ENCODE measurements at places on chromosomes 5 and 9.

DNA sequence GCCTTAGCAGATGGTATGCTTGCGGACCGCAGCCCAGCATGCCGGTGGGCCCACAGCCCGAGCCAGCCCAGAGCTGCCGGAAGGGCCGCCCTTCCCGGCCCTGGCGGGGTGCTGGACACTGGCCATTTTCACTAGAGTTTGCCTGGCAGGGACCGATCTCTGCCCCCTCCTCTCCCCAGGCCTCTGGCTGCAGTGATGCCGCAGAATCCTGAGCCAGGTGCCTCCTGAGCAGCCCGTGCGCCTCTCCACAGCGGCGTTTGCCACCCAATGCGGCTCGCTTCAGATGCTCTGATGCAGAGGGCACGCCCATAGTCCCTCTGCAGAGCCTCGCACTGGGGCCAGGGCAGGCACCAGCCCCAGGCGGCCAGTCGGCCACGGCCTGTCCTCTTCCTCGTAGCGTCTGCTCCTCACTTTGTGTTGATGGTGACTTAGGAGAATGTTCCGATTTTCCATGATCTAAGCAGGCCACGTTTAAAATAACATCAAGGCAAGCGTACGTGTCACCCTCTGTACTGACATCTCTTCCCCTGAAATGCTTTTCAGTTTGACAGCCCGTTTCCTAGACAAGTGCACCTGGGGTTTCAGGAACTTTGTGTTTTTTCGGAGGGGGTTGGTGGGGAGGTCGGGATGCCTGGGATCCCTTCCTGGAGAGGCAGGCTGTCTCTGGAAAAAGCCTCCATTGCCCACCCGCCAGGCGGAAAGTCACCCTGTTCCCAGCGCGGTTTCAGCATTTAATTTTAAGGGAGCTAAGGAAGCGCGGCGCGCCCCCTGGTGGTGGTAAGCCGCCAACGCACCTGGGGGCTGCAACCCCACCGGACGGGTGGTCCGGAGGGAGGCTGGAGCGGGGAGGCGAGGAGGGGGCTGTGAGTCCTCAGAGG is 29.8 kb upstream of the HMCN2 start:
- DNase-seq, result peak; percentile 91

- no peak for DNase-seq
Observed at GRCh38 chr5:168848569-168848968, 269.4 kb upstream of the PANK3 start.

GRCh38 chr9:89010526-89011111 is 19.4 kb downstream of the S1PR3 start:
- no peak for DNase-seq

DNA sequence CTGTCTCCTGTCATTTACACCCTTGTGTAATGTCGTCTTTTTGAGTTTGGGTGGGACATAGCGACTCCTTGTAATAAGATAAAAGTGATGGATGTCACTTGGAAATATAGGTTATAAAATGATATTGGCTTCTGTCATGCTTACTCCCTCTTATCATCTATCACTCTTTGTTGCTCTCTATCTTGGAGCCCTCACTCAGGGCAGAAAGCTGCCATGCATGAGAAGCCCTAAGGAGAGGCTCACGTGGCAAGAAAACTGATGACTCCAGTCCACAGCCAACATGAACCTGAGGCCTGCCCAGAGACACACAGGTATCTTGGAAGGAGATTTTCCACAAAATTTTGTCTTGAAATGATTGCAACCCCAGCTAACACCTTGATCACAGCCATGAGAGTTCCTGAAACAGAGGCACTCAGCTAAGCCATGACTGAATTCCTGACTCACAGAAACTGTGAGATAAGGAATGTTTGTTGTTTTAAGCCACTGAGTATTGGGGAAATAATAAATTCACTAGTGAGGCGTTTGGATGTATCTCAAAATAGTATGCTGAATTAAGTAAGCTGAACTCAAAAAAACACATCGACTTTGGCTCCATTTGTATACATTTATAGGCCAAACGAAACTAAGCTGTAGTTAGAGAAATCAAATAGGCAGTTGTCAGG is 216.7 kb downstream of the CDH18 start:
- DNase-seq, result no peak

DNA sequence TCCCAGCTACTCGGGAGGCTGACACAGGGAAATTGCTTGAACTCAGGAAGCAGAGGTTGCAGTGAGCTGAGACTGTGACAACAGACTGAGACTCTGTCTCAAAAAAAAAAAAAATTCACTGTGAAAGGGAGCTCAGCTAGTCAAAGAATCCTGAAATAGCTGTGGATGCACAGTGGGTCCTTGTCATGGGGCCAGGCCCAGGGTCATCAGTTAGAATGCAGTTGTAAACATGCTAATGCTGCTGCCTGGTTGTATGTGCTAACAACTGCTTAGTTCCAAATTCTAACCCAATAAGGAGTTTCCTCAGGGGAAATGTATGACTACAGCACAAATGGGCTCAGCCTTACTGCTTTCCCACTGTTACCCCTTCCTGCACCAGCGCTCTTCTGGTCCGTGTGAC is 84.0 kb downstream of the PALM2AKAP2 start:
- no peak for DNase-seq

- DNase-seq, result no peak
Observed at GRCh38 chr5:132865668-132866341, 464 bp downstream of the GDF9 start.

DNA sequence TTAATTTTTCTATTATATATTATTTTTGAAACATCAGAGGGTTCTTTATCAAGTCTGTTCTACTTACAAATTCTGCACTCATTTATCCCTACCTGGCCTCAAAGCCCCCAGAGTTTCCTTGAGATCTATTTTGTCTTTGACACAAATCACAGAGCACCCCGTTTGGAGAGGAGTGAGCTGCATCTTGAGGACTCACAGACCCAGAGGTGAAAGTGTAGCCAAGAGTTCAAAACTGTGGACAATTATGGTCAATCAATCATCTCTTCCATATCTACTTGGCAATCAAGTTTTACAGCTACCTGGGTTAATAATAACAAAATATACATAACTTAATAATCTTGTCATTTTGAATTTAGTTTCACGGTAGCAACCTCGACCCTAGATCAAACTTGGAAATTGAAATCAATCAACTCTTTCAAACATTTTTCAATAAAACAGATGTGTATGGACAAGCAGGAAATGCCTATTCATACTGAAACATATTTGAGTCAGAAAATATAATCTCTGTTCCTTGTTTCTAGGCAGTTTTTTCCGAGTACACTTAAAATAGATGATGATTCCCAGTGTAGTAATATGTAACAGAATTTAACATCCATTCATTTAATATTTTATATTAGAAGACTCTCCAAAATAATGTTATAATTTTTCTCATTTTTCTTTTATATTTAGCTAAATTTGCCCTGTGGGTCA is 13.7 kb upstream of the SYK start:
- no peak for DNase-seq

DNA sequence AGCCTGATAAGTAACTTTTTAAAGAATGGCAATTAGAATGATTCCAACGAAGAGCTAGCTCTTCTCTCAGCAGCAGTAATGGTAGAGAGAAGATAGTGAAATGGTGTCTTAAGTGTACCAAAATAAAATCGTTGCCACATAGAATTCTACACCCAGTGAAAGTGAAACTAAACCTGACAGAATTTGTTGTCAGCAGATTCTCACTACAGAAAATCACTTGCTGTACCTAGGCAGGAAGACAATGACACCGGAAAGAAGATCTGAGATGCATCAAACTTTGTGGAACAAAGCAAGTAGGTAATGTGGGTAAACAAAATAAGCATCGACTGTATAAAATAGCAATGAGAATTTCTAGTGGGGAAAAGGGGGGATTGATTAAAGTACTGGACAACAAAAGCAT is 20.7 kb upstream of the EBF1 start:
- DNase-seq, result peak; percentile 77

DNA sequence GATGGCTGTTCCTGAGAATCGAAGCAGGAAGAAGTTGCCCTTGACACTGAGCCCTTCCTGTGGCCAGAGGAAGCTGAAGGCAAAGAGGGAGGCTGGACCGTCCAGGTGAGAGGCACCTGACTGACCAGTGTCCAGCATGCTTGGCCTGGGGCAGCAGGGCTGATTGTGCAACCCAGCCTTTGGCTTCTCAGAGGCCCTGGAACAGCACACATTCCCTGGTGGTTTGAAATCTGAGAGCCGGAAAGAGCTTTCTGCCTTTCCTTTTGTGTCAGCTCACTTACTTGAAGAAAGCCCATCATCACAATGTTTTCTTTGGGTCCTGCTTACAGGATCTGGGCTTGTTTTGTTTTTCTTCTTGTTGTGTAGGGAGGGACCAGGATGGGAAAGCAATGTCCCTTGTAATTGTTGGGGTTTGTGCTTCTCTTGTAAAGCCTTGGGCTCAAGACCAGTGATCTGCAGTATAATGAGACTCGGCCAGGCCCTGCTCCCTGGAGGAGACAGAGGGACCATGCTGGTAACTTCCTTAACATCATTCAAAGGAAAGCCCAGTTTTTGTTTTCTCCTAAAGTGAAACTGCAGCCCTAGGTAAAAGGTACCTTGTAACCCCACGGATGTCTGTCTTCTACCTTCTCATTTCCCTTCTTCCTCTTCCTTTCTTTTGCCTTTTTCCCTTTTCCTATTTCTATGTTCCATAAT is 213.7 kb downstream of the NXNL2 start:
- DNase-seq, result peak; percentile 21

GRCh38 chr5:342501-343460 is 21.3 kb downstream of the AHRR start:
- no peak for DNase-seq

- DNase-seq, result no peak
Observed at GRCh38 chr9:2427120-2427891, 194.3 kb upstream of the VLDLR start.

- peak; percentile 76 for DNase-seq
Observed at GRCh38 chr5:139690064-139690802, 42.1 kb downstream of the CXXC5 start.

GRCh38 chr9:113854310-113854709 is 21.8 kb upstream of the ZNF618 start:
- DNase-seq, result no peak

DNA sequence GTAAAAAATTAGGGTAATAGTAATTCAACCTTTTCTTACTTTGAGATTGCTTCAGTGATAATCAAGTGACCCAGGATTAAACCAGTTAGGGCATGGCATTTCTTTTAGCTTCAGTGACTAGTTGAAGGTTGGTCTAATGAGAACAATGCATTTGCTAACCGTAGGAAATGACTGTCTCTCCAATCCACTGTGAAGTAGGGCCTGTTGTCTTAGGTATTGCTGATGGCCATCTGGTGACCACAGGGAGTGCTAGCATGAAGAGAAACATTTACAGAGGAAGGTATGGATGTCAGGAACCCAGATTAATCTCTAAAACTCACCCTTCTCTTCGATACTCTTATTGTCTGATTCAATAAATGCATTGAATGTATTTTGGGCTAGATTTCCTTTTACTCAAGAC is 535.9 kb upstream of the SEMA6A start:
- DNase-seq, result no peak

- no peak for DNase-seq
Observed at GRCh38 chr9:18461496-18461895, 12.5 kb upstream of the ADAMTSL1 start.

DNA sequence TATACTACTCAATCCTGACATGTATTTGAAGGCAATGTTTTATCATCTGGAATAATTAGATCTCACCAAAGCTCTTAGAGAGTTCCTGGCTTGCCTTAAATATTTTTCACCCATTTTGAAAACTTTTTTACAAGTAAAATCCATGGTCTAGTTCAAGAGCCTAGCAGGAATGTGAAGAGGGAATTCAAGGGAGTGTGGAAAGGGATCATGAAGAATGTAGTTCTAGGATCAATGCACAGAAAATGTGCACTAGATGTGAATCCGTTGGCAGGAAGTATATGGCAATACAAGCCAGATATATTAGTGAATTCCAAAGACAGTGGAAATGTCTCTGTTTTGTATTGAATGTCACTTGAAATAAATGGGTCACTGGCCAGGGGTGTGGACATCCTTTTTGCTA is 167.9 kb upstream of the MOCS2 start:
- DNase-seq, result no peak

- DNase-seq, result no peak
Observed at GRCh38 chr5:96066386-96066719, 104.7 kb upstream of the ELL2 start.

DNA sequence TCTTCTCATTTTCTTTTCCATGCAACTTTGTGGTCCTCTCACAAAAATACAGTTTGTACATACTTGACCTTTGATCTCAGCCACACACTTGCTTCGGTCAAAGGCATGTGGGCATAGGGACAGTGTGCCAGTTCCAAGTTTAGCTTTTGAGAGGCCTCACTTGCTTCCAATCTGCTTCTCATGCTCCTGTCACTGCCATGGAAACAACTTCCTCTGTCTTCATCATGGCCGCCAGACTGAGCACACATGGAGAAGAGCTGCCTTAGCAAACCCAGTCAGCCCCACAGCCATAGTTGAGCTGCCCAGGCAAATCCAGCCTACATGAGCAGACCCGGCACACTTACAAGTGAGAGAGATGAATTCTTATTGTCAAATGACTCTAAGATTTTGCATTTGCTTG is 138.2 kb upstream of the TUSC1 start:
- DNase-seq, result no peak

Data from activated CD4-positive, alpha-beta T cell treated with anti-CD3 and anti-CD28 coated beads, Interleukin-2, amount 10 ng/mL, durations not matched to agents 24 days and 14 days (primary cell).